ENCODE measurements at places on chromosomes 16 and 17.

DNA sequence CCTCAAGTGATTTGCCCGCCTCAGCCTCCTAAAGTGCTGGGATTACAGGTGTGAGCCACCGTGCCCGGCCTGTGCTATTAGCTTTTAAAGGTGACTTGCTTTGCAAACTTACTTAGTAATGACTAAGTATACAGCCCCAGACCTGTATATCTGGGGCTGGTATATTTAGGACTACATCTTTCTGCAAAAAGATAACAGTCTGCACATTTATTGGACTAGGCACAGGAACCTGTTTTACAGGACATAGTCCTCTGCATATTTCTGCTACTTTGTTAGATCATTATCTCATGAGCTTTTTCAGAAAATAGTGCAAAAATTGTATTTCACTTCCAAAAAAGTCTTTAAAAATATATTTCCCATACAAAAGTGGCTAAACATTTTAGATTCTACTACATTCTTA is 1.3 kb downstream of the KRT24 start:
- DNase-seq, result no peak

DNA sequence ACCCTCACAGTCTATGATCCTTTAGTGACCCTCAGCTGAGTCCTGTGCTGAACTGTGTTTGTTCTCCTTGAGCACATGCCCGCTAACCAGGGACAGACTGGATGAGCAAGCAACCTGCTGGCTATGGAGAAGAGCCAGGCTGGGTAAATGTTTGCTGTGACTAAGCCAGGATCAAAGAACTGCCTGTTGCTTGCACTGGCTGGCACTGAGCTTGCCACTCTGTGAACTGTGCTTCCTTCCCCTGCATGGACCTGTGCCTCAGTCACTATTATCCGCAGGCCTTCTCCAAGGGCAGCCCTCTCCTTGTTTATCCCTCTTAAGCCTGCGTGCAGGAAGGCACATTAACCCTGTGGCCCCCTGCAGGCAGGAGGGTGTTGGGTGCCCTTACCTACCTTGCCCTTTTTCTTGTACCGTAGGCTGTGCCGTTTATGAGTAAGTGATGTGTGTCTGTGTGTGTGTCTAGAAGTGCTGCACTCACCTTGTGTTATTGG is 7.4 kb downstream of the PNPO start:
- DNase-seq, result no peak

DNA sequence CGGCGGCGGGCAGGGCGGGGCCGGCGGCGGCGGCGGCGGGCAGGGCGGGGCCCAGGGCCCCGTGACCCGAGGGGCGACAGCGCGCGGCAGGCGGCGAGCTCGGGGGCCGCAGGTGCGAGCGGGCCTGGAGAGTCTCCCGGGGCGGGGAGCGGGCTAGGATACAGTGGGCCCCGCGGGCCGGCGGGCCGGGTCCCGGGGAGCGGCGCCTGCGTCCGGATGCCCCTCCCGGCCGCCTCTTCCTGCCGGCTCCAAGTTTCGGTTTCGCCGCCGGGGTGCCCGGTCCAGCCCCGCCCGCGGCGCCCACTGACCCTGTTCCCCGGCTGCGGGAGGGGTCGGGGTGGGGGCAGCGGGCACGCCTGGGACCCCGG is at the start of gene RNF213:
Gene RNF213 (plus strand): TSS at position 62 of the 368 bp plus-strand sequence. CDS start 2,830 bp downstream, outside the sequence.
- peak; percentile 73 for DNase-seq

DNA sequence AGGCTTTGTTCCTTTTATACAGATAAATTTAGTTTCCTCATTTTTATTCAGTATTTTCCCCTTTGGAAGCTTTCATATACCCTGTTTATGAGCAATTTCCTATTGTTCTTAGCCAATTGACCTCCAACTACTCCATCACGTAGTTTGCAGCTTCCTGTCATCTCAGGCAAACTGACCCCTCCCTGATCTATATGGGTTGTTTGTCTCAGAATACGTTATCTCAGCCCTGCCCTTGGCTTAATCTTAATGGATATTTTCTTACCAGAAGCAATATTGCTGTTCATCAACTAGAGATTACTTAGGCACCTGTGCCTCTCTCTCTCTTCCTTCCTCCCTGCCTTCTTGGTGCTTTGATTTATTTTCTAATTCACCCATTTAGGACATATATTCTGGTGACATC is 81.2 kb downstream of the ZNF18 start:
- no peak for DNase-seq

DNA sequence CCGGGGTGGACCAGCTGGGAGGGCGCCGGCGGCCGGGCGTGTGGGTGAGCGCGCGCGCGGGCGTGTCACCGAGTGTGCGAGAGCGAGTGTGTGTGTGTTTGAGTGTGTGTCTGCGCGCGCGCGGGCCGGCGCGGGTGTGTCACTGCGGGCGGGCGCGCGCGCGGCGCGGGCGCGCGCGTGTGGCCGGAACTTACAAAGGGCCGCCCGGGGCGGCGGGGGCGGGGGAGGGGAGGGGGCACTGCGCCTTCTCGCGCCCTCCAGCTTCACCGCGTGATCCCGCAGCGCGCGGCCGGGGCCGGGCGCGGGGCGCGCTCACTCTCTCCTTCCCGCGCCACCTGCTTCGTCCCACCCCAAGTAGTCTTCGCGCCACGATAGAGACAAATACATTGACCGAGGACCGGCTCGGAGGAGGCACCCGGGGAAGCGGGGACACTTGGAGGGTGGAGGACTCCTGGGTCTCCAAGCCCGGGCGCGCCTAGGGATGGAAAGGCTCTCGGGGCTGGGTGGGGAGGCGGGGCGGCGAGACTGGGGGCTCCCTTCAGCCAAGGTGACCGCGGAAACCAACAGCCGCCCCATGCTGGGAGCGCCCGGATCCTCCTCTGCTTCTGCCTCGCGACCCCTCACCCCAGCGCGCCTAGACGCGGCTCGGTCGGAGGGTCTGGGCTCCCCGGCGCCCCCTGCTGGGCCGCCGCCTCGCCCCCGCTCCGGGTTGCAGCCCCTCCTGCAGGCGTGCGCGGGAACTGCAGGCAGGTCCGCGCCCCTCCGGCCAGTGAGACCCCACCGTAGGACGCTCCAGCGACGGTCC is at the start of gene SRCIN1:
Gene SRCIN1 (minus strand): TSS at position 112 of the 805 bp plus-strand sequence. CDS start 247 bp downstream, outside the sequence.
- peak; percentile 69 for DNase-seq

DNA sequence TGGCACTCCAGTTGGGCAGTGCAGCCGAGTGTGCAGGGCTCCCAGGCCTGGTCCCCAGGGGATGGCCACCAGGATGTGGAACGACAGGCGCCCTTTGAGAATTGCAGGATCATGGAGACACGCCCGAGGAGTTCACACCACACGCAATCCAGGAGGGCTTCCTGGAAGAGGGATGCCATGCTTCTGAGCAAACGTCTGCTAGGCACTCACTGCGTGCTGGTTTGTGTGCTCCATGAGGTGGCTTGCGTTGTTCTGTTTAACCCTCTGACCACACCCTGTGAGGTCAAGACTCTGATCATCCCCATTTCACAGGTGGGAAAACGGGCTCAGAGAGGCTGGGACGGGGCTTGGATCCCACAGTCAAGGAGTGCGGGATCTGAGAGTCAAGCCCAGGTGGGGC is 32.6 kb upstream of the ZFPM1 start:
- no peak for DNase-seq

GRCh38 chr16:85750827-85751697 is at the start of gene C16orf74:
C16orf74 (minus strand) TSS chr16:85751096; CDS start chr16:85735217, 15,879 bp downstream.
- peak; percentile 75 for DNase-seq

GRCh38 chr17:18261146-18261515 is 669 bp downstream of the MIEF2 start:
- DNase-seq, result peak; percentile 90

DNA sequence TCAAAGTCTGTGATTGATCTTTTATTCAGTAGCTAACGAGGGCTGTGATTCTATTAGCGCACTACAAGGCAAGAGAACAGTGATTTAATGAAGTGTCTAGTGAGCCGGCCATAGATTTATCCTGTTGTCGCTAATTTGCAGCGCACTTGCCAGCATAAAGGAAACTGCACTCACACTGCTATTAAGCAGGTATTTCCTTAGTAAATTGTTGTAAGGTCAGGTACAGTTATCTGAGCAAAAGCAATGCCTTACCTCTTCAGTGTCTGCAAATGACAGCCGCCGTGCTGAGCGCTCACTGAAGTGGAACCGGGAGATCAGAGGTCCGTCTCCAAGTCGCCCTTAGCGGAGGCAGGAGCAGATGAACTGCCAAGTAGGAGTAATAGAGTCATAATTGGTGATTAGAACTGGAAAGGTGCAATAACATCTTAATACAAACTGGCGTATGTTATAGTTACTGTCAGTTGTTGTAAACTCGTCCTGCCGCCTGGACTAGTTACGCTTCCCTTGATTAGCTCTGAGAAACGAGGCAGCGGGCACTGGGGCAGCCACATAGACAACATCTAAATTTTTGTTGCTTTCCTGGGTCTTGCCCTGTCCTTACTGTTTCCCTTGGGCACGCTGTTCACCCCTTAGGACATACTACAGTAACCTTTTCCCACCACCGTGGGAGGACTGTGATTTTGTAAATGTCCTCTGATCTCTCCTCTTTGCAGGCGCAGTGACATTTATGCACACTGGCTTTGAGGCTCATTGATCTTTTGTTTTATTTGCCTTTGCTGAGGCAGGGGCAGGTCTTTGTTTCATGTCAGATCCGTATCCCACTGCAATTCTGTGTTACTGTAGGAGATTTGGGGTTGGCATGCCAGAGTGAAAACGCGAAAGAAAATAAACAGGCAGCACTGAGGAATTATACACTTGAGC is 363.1 kb downstream of the WWOX start:
- DNase-seq, result no peak

DNA sequence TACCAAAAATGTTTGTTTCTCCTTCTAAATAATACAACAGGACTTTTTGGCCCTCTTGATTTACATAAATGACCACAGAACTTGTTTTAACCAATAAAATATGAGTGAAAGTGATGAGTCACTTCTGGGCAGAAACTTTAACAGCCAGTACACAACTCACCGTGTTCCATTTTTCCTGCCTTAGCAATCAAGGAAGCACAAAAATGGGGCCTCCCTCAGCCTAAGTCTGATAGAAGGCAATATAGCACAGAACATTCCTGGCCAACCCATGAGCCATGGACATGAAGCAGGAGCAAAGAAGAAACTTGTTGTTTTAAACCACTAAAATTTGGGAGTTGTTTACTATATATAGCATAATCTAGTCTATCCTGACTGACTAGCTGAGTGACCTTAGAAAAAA is 61.1 kb upstream of the MTMR4 start:
- DNase-seq, result no peak

DNA sequence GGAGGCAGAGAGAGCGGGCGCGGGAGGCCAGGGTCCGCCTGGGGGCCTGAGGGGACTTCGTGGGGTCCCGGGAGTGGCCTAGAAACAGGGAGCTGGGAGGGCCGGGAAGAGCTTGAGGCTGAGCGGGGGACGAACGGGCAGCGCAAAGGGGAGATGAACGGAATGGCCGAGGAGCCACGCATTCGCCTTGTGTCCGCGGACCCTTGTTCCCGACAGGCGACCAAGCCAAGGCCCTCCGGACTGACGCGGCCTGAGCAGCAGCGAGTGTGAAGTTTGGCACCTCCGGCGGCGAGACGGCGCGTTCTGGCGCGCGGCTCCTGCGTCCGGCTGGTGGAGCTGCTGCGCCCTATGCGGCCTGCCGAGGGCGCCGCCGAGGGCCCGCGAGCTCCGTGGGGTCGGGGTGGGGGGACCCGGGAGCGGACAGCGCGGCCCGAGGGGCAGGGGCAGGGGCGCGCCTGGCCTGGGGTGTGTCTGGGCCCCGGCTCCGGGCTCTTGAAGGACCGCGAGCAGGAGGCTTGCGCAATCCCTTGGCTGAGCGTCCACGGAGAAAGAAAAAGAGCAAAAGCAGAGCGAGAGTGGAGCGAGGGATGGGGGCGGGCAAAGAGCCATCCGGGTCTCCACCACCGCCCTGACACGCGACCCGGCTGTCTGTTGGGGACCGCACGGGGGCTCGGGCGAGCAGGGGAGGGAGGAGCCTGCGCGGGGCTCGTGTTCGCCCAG is 1.2 kb upstream of the CBX4 start:
- DNase-seq, result peak; percentile 90

- DNase-seq, result no peak
These were observed 86.2 kb downstream of the OR1D5 start for GRCh38 chr17:2977157-2977556.

- no peak for DNase-seq
These were observed 49.0 kb downstream of the BCL7C start for GRCh38 chr16:30844671-30845449.

- no peak for DNase-seq
These were observed 19.9 kb downstream of the LGALS3BP start for GRCh38 chr17:78959803-78960202.

GRCh38 chr17:1091900-1092299 is 87.9 kb downstream of the ABR start:
- DNase-seq, result peak; percentile 36

GRCh38 chr16:8005096-8005860 is 585.0 kb downstream of the TMEM114 start:
- no peak for DNase-seq

- no peak for DNase-seq
These were observed 4.2 kb upstream of the SREBF1 start for GRCh38 chr17:17840751-17841591.

DNA sequence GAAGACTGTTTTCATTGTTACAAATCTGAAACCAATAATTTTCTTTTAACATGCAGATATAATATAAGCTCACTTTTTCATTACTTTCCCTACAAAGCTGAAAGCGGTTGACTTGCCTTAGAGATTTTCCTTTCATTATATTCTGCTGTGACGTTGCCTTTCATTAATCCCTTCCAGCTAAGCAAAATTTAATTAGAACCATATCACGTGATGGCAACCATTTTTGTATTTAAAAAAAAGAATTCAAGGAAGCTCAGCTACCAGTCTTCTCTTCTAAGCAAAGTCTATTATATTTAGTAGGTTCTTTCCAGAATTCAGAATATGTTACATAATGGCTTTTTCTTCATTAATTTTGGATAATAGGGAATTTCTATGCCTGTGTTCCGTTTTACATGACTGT is 186.5 kb downstream of the PRKCA start:
- DNase-seq, result no peak
